ENCODE measurements at places on chromosomes 2 and 18.

- peak; percentile 73 for DNase-seq
Measured at GRCh38 chr18:9627642-9628041, 13.3 kb upstream of the PPP4R1 start.

- DNase-seq, result no peak
Measured at GRCh38 chr18:2486426-2486825, 84.9 kb downstream of the METTL4 start.

GRCh38 chr2:60495041-60495625, 58.3 kb downstream of the BCL11A start:
- DNase-seq, result no peak

GRCh38 chr2:24490690-24491541, at the start of gene NCOA1:
TSS of gene NCOA1 (plus strand) at chr2:24491254. CDS start at chr2:24658678, 167,424 bp downstream.
- peak; percentile 88 for DNase-seq

- no peak for DNase-seq
Measured at GRCh38 chr18:47721876-47722275, 208.6 kb downstream of the SMAD2 start.

GRCh38 chr2:69384618-69385081, 2.4 kb downstream of the GFPT1 start:
- peak; percentile 12 for DNase-seq

GRCh38 chr2:128249555-128249954, 69.1 kb downstream of the HS6ST1 start:
- DNase-seq, result no peak

- DNase-seq, result no peak
Measured at GRCh38 chr2:231494669-231495068, 30.4 kb upstream of the NCL start.

GRCh38 chr18:57057890-57058289, 89.0 kb upstream of the BOD1L2 start:
- DNase-seq, result no peak

DNA sequence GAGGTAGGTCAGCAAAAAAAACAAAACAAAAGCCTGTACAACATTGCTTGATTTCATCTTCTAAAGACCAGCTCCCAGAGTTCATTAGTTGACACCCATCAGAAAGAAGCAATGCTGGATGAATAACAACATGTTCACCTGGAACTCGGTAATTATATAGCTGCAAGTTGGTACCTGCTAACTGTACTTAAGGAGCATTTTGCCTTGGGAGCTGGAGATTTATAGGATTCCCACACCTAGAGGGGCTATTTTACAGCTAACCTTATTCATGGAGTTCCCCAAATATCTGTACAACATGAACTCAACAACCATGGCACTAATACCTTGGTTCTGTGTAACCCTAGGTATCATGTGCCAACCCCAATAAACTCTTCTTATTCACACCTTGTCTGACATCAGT, 281.1 kb upstream of the NCKAP5 start:
- no peak for DNase-seq

DNA sequence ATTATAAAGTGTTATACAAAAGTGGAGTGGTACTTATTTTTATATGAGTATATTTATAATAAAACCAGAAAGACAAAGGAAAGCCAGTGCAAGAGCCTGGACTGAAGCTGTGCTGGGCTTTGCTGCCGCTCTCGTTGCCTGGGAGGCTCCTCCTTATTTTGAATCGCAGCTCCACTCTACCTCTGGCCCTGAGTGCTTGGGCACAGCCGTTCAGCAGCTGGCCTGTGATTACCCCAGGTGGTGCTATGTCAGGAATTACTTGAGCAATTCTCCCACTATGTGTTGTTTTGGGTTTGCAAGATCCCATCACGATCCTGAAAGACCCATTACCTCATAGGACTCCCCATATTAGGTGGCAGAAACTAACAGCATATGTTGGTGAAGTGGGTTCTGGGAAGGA, 53.0 kb upstream of the LCLAT1 start:
- DNase-seq, result no peak

DNA sequence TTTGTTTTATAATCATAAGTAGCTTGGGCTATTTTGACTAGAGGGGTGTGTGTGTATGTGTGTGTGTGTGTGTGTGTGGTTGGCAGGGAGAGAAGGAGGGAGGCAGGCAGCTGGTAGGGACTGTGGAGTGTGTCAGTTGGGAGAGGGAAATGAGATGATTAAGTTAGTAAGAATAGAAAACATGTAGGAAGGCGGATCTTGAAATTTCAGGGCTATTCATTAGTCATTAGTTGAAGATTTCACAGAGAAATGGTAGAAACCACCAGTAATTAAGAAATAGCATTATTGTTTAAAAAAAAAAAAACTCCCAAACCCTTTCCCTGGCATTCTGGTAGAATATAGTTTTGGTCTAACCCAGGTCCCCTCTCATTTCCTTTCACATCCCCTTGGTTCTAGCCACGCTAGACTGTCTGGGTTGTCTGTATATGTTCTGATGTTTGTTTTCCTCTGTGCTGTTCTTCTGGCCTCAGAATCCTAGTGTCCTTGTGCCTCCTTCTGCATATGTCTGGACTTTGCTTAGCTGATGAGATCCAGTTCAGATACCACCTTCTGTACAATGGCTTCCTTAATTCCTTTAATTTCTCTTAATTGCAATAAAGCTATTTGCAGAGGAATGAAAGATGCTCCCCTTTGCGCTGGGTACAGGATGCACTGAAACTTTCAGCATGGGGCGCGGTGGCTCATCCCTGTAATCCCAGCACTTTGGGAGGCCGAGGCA, 161.6 kb downstream of the NEDD4L start:
- peak; percentile 81 for DNase-seq

GRCh38 chr2:24399434-24400206, 39.3 kb upstream of the ITSN2 start:
- DNase-seq, result no peak

DNA sequence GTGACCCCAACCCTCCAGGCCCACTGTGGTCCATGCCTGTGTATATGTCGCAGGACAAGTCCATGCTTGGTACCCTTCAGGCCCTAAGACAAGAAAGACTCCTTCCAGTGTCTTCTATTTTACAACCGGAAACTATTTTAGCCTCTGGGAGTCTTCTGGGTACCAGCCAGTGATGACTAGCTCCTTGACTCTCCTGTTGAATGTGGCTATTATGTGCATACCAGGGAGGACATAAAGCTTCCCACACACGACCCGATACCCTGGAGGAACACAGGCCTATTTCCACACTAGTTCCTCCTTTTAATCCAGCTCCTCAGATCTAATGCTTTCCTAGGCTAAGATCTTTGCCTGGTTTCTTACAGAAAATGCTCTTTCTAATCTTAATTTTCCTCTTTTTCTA, 178.1 kb downstream of the NCKAP5 start:
- DNase-seq, result peak; percentile 57

DNA sequence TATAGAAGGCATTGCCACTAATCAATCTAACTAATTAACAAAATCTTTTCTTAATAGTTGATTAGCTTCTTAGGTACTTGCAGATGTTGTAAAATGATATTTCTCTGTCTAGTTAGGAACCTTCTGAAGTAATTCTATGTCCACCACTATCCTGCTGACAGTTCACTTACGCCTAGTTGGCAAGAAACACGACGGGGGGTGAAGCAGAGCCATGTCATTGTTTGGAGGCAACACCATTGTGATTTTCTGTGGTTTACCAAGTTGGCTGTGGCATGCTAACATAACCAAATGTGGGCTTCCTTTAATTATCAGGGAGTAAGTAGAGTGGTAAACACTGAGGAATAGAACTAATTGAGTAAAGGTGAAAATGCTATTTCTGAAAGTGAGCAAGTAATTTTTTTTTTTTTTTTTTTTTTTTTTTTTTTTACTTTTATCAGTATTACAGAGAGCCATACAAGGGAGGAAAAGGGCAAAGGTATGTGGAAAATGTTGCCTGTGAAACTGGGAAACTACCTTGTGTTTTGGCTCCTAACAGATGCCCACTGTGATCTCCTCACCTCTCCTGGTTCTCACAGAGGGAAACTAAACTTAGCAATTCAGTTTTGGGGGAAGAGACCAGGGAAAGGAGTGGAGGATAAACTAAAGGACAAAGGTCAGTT, 126.8 kb downstream of the MEIS1 start:
- no peak for DNase-seq

DNA sequence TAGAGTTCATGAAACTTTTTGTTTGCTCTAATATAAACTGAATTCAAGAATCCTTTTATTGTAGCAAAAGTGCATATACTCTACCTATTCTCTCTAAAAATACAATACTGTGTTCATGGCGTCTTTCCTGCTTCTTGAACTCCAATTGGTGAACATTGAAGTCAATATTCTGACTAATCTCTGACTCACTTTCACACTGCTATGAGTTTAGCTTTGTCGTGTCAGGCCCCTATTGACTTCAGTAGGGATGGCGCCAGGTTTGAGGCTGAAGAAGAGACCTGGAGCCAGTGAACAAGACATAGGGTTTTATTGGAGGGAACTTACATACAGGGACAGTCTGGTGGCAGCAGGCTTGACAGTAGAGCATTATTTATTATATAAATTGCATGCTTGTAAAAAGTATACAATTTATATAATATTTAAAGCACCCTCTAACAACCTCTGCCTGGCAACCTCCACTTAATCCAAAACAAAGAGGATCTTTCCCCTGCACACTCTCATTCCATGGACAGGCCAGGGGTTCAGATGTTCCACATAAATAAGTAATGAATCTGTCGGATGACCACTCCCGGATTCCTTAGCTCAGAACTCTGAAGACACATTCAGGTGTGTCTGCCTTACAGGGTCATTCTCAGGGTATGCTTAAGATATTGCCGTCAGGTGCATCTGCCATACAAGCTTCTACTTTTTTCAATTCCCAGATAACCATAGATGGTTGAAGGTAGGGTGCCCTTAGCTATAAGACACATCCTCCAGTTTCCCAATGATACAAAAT, 141.0 kb downstream of the CERS6 start:
- DNase-seq, result no peak

DNA sequence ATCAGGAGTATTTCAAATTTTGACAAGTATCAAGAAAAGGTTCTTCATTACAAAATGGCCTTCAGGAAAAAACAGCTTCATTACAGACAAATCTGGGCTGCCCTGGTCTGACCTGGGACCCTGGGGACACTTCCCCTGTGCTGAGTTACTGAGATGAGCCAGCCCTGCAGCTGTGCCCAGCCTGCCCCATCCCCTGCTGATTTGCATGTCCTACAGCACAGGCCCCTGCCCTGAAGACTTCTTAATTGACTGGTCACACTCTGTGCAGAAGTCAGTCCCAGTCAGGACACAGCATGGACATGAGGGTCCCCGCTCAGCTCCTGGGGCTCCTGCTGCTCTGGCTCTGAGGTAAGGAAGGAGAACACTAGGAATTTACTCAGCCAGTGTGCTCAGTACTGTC, 235.1 kb downstream of the ANKRD36B start:
- DNase-seq, result no peak

- no peak for DNase-seq
Measured at GRCh38 chr2:133163111-133163510, 405.2 kb downstream of the NCKAP5 start.

DNA sequence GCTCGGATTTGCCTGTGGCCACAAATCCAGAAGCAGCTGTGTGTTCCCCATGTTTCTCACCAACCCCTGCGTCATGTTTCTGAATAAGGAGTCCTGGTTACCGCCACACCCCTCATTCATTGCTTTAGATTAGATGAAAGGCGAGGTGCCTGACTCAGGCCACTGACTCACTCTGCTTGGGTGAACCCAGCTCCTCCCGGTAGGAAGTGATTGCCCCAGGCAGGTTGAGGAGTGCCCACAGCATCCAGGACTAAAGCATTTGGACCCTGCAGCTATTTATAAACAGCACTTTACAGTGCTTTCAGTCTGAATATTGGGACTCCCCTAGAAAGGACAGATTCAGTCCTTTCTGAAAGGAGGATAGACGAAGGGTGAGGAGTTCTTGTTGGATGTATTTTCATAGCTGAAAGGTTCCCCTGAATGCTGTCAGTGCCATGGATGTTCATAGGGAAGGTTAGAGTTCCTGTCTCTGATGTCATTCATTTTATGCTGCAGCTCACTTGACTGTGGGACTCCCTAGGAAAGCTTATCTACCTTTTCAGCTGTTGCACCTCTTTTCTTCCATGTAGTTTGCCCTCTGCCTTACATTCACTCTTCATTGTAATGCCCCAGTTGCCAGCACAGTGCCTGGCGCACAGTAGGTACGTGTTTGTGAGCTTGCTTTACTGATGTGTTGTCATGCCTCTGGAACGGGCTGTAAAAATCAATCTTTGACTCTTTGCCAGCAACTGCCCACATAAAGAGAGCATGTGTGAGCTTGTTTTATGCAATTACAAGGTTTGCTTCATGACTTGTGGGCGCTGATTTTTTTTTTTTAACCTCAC, 14.9 kb downstream of the ITGA6 start:
- DNase-seq, result peak; percentile 65

DNA sequence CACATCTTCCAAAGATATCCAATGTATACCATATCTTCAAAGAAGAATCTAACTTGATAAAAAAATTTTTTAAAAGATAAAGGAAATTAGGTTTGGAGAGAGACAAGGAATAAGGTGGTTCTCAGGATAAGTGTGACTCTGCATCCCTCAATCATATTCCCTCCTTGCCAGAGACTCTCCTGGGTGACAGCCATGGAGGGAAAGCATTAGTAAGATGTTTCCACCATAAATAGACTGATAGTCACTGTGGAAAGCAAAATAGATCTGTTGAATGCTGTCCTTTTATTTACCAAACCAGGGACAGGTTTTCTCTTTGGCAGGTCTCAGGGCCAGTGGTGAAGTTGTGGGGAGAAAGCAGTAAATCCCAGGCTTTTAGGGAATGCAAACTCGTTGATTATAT, 107.6 kb downstream of the PRPF40A start:
- DNase-seq, result no peak

DNA sequence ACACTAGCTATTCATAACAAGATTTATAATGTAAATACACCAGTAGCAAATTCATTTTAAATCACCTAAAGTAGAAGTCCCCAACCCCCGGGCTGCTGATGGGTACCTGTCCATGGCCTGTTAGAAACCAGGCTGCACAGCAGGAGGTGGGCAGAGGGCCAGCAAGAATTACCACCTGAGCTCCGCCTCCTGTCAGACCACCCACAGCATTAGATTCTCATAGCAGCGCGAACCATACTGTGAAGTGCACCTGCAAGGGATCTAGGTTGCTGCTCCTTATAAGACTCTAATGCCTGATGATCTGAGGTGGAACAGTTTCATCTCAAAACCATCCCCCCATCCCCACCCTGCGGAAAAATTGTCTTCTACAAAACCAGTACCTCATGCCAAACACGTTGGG, 71.3 kb downstream of the KANSL1L start:
- DNase-seq, result no peak

DNA sequence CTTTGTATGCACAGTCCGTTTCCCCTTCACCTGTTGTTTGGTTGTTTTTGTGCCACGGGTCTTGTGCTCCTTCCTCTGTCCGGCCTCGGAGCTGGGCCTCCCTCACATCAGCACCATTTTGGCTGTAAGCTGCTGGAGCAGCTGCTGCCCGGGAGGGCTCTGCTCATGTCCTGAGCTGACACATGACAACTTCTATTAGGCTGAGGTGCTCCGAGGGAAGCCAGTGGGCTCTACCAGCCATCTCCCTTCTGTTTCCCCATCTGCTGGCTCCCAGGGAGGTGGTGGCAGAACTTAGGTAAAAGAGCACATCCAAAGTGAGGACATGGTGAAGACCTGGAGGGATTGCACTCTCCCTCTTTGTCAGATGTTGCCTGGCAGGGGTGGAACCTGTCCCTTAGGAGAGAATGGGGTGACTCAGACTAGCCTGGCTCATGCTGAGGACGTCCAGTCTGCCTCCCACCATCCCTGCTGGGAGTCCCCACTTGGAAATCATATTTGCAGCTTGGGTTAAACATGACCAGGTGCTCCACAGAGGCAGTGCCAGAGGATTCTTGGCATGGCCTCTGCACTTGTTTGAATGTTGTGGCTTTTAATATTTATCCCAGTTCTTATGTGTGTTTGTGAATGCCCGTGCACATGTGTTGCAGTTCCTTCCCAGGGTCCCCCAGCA, 49.8 kb upstream of the TNP1 start:
- DNase-seq, result no peak
